ENCODE measurements at places on chromosomes 3 and 15.
A peak's percentile ranks its signal among the peaks of the same experiment; 100 is the strongest.

DNA sequence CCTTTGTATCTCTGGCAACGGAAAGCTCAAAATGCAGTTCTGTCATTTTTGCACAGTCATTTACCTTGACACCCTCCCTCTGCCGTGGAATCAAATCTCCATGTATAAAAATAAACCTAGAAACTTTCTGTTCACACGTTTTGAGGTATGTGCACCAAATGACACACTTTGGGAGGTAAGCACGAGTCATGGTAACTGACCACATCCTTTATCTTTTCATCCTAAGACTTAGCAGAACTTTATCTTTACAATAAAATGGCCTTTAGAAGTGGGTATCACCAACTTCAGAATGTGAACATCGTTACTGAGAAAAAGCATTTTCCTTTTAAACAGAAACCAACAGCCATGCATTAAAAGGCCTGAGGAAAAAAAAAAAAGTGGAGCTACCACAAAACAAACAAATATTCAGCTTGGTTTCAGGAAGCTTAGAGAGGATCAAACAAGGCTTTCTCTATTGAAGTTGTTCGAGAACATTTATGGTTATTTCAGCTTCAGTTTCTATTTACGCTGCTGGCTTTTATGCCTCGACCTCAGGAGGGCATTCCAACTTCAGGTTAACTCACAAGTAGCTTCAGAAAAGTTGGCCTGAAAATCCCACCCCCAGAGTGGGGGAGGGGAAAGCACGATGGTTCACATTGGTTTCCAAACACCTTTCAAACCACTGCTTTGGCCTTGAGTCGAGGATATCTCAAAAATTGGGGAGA lies 171.1 kb upstream of the ICE2 start:
- DNase-seq: peak; percentile 41

GRCh38 chr15:51750792-51751696 lies at the start of gene TMOD2:
Gene TMOD2 (plus strand): TSS chr15:51751597. CDS start chr15:51766442, 14,845 bp downstream.
- peak; percentile 58 for DNase-seq

DNA sequence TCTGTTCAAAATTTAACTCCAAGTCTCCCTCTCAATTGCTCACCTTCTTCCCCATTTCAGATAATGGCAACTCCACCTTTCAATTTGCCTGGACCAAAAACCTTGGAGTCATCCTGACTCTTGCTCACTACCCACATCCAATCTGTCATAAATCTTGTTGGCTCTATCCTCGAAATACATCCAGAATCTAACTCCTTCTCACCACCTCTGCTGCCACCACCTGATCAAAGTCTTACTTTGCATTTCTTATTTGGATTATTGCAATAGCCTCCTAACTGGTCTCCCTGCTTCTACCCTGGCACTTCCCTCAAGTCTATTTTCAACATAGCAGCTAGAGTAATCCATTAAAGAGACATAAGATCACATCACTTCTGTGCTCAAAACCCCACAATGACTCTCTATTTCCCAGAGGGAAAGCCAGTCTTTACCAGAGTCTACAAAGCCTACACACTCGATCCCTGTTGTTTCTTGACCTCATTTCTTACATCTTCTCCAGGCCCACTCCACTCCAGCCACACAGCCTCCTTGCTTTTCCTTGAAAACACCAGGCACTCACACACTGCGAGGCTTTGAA lies 86.6 kb downstream of the GPR156 start:
- DNase-seq: no peak

GRCh38 chr15:36371509-36371908 lies 207.9 kb upstream of the CDIN1 start:
- DNase-seq: no peak

GRCh38 chr15:85520650-85521049 lies 140.2 kb downstream of the AKAP13 start:
- no peak for DNase-seq

DNA sequence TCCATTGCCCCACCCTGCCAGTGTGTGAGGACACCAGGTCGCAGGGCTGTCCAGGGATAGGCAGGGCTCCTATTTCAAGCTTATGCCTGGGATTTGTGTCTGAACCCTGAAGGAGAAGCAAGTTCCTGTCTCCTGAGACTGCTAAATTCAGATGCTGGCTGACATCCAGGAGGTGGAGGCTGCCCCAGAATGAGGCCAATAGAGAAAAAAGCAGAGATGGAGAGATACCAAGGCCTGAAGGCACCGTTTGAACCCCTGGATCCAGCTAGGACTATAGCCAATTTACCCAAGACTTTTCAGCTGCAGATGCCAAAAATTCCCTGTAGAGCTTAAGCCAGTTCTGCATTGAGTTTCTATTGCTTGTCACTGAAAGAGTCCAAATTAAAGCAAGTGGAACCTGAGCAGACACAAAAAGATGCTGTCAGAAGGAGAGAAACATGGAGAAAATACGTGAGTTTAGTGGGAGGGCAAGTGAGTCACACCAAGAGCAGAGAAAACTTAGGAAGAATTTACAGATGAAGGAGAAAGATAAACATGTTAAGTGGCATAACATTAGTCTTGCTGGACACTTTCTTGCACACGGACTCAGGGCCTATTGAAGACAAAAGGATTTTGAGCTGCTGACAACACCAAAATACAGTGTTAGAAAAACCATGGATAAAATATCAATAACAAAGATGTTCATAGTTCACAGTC lies 148.6 kb downstream of the CNTN3 start:
- DNase-seq: no peak

DNA sequence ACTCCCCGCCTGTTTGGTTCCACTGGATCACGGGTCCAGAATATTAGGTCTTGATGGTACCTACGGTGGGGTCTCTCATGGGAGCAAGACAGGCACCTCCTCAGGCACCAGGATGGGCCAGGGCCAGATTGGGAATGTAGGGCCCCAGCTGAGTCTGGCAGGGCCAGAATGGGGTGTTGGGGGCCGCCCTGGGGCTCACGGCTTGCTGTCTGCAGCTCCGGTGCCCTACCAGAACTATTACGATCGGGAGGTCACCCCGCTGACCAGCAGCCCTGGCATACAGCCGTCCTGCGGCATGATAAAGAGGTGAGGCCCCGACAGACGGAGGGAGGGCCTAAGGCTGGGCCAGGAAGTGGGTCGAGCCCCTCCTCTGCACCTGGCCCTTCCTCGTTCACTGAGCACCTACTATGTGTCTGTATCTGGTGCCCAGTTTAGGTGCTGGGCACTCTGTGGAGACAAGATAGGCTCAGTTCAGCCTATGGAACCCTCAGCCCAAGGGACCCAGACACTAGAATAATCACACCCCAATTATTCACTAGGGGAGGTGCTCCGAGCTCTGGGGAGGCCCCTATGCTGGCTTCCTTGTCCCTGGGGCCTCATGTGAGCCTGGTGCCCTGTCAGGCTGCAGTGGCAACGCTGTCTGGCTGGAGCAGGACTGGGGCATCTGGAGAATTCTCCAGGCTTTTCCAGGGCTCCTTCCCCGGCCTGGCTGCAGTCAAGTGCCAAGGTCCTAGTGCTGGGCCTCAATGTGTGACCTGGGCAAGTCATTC lies 37.9 kb downstream of the PSTPIP1 start:
- DNase-seq: no peak

DNA sequence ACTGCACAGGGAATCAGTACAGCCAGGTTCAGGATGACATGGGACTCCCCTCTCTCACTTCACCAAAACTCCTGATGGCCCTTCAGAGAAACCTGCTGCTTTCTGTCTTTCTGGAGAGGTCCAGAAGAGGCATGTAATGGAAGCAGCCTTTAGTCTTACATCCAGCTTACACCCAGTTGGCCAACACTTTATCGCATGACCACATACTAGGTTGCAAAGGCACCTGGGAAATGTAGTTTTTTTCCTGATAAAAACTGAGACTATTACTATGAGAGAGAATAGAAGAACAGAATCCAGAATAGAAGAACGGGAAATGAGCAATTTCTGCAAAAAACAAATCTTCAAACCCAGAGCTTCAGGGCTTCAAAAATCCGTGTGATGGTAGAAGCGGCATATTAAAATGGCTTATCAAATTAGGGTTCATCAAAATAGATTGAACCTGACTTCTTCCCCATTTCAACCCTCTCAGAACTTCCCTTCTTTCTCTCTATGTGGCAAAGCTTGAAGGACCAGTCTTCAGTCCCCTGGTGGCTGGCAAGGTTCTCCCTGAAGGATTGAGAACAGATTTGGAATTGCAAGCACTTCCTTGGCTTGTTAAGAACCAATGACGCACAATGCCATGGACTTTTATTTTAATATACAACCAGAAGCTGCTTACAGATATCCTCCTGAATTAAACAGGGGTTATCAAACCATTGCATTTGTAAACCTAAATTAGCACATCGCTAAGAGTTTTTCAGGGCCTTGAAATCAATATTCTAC lies 34.4 kb downstream of the CORO2B start:
- no peak for DNase-seq

DNA sequence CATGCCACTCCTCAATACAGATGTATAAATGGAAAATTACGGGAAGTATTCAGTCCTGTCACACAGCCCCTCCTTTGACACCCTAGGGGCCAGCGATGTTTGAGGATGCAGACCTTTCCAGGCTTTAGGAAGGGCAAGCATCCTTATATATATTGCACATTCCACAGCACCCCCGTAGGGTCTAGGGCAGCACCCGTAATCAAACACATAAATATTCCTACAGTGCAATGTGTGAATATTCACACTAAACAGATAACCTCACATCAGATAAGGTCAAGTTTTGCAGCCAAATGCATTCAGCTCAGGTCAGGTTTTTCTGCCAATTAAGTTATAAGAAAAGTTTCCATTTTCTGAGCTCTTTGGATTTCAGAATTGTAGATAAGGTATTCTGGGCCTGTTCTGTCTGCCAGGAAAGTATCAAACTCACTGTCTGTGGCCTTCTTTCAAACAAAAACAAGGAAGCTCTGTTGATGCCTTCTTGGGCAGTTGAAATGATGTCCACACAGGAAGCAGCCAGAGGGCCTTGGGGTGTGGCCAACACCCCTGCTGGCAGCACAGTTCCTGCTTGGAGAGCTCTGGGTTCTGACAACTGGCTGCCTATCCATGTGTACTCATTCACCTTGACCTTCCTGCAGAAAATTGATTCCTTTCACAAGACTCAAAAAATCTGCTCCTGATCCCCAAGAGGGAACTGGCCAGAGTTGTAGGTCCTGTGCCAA lies 427.0 kb downstream of the NTRK3 start:
- no peak for DNase-seq

DNA sequence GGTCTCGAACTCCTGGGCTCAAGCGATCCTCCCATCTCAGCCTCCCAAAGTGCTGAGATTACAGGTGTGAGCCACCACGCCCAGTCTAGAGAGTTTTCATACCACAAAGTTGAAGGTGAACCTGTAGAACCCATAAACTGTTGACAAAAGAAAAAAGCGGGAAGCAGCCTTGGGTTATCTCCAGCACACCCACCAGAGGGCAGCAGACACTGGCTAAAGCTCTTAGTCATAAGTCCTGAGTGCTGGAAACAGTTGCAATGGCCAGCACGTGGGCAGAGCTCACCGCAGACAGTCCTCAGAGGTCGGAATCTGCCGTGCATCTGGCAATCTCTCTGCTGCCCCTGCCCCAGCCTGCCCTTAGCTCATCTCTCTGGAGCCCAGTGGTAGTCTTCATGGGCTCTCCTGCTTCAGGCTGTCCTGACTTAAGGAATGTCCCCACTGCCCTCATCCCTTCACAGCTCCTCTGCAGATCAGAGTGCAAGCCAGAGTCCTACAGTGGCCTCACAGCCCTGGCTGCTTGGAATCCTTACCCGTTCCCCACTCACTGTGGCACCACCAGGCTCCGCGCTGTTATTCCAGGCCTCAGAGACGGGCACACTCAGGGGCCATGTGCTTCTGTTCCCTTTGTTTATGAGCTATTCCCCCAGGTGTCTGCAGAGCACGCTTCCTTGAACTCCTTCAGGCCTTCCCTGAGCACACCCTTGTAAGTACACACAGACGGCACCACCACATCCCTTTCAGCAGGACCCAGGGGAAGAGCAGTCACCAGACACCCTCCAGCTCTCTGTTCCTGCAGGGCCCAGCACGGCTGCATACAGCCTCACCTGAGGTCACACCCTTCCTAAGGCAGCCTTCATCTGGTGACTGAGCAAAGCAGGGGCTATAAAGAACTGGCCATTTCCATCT lies 8.8 kb upstream of the ELP6 start:
- peak; percentile 72 for DNase-seq

- DNase-seq: no peak
Measured at GRCh38 chr15:40743921-40744814, 10.9 kb downstream of the RMDN3 start.

GRCh38 chr3:108031895-108032294 lies 58.9 kb downstream of the CD47 start:
- DNase-seq: no peak

- no peak for DNase-seq
Measured at GRCh38 chr3:44039006-44039405, 202.7 kb upstream of the TOPAZ1 start.

DNA sequence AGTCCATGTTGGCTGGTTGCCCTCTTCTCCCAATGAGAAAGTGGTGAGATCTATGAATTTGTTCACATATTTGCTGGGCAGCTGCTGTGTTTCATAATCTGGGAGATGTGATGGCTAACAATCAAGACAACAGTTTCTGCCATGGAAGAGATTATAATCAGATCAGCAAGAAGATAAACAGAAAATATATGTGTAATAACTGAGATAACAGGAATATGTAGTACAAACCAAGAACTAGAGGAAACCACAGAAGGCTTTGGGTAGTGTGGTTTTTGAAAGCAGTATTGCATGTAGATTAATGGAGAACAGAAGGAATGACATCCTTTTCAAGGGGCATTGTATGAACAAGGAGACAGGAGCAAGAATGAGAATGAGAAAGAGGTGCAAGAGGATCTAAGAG lies 12.2 kb upstream of the CSTA start:
- no peak for DNase-seq

GRCh38 chr3:185087419-185087818 lies 65.4 kb downstream of the C3orf70 start:
- DNase-seq: no peak

- DNase-seq: no peak
Measured at GRCh38 chr15:55549305-55549704, 38.8 kb downstream of the PYGO1 start.

Data from activated naive CD4-positive, alpha-beta T cell treated with anti-CD3 and anti-CD28 coated beads, Interleukin-2, amount 50 U/mL, for 16 hours (primary cell).